Right ventricle myocardium inferior (tissue), 1 donor: ENCODE measurements at places on chromosomes 16 and 17. TPM values are rescaled to one million over a fixed set of nuclear protein-coding genes. Genes with fewer than 3 reads are reported as not detected.

Gene MYH1
- not detected for total RNA-seq

Gene WNT9B
- total RNA-seq, result not detected

Gene CHST4
- total RNA-seq, result not detected

Gene NOG
- 0.70 TPM for total RNA-seq

Gene KRT13
- total RNA-seq, result not detected

Gene TRAF7
- total RNA-seq, result 27.3 TPM

Gene NSMCE1
- total RNA-seq, result 35.8 TPM

Gene PSMD12
- 45.5 TPM for total RNA-seq

Gene PSME3IP1
- total RNA-seq, result 54.2 TPM

Gene SRCIN1
- 1.4 TPM for total RNA-seq

Gene SLC5A2
- not detected for total RNA-seq

Gene VTN
- 36.9 TPM for total RNA-seq

Gene HOXB13
- total RNA-seq, result not detected

Gene HS3ST3B1
- total RNA-seq, result 1.5 TPM

Gene SSTR5
- 14.7 TPM for total RNA-seq

Gene HBA1
- 91.7 TPM for total RNA-seq

Gene CRYBA1
- total RNA-seq, result not detected

Gene CKLF
- total RNA-seq, result 14.7 TPM
